Stimulated activated CD4-positive, alpha-beta T cell treated with anti-CD3 and anti-CD28 coated beads, Interleukin-2, amount 100 ng/mL, for 24 hours (primary cell): ENCODE measurements at places on chromosomes 16 and 17.

DNA sequence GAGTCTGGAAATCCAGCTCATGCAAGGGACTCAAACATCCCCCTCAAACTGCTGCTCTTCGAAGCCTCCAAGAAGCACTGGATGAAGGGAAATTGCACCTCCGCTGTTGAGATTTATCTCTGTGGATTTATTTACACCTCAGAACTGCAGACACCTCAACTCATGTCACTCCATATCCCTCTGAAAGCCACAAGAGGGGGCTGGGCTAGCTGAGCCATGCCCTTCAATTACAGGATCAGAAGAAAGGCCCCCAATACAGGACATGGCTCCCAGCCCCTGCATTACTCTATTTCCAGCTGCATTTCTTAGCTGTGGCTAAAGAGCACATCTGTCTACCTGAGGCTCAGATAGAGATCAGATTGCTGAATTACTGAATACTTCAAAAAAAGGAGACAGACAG, 103.1 kb upstream of the DYNLRB2 start:
- no peak for DNase-seq

- no peak for DNase-seq
These were observed 920 bp upstream of the ZCCHC14 start for GRCh38 chr16:87493608-87494280.

DNA sequence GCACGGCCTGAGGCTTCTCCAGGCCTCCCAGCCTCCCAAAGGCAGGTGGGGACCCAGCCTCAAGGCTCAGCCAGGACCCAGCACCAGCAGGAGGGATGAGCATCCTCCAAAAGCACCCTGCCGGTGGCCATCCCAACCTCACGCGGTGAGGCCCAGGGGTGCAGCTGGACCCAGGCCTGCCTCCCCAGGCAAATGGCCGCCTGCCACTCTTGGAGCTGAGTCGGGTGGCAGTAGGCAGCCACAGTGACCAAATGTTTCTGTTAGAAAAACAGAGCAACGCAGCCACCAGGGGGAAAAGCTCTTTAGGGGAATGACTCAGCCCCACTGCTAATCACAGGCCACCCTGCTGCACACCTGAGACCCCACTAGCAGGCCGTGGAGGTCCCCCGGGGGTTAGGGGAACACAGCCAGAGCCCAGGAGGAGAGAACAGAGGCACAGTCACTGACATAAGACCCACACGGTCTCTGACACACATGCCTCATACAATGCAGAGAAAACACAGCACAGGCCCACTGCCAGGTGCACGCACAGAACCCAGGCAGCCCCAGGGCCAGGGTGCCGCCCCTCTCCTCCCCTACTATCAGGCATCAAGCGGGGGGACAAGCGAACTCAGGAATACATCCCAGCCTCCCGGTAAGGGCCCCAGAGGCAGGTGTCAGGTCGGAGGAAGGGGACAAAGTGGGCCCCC, 12.4 kb downstream of the BCAR1 start:
- DNase-seq = no peak

DNA sequence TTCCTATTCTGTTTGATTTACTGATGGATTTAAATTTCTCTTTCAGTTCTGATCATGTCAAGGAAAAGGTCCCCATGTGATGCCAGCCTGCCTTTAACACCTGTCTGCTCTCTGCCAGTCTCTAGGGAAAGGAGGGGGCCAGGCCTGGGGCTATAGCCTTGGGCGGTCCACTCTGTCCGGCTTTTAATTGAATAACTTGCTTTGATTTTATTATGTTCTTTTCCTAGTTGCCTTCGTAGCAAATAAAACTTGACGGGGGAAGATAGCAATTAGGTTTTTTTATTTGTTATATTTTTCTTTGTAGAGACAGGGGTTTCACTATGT, 47.6 kb downstream of the ABAT start:
- no peak for DNase-seq

DNA sequence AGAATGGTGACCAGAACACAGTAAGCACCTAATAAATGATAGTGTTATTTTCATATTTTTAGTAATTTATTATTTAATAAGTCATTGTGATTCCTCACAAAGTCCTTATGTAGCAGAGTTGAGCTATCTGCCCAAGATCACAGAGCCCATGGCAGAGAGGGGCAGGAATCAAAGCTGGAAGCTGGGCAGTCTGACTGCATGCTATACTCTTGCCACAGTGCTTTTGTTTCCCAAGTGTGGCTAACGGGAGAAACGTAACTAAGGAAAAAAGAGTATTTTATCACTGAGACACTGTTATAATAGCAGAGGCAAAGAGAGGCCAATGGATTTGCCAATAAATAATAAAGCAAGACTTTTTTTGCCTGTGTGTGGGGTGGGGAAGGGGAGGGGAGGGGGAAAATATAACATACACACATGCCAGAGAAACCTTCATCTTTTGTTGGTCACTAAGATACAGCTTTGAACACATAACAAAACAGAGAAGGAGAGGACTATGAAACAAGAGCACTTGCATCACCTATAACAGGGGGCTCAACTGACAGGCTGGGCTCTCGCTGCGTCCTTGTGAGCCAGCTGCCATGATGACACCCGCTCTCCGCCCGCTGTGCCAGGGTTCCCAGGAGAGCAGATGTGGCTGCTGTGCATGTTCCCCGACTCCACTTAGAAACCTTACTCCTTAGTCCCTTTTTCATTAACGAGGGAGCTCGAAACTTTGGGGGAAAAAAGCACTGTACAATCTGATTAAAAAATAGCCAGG, 10.1 kb downstream of the CSNK2A2 start:
- DNase-seq = no peak

GRCh38 chr16:77784441-77785372, 3.7 kb upstream of the VAT1L start:
- DNase-seq = no peak

DNA sequence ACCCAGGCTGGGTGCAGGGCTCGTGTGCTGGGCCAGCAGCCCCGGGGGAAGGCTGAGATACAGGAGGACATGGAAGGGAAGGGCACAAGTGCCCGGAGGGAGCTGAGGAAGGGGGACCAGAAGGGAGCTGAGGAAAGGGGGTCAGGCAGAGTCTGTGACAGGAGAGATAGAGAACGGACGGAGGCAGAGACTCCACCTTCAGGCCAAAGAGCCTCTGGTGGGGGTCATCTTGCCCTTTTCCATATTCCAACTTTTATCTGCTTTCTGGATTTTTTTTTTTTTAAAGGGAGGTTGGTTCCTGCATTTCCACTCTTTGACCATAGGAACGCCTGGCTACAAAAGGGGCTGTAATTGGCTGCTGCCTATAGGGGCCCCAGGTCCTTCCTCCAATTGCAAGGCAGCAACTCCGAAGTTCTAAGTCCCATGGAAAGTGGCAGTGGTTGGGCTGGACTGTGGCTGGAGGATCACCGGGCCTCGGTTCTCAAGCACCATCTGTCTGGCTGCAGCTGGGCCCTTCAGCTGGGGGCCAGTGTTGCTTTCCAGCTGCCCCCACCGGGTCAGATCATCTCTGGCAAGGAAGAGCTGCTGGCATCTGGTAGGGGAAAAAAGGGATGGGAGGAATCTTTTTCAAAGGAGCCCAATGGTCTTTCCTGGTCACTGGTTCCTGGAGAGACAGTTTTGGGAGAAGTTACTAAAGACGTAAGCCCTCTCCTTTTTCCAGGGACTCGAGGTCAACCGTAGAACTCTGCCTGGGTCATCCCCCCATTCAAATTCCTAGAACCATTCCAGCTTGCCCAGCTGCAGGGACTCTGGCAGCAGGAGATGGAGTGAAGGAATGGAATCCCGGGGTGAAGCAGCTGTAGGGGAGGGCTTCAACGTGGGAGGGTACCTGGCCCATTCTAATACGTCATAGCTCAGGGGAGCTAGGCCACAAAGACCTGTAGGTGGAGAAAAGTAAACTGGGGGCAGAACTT, 13.1 kb upstream of the MRPS23 start:
- no peak for DNase-seq

DNA sequence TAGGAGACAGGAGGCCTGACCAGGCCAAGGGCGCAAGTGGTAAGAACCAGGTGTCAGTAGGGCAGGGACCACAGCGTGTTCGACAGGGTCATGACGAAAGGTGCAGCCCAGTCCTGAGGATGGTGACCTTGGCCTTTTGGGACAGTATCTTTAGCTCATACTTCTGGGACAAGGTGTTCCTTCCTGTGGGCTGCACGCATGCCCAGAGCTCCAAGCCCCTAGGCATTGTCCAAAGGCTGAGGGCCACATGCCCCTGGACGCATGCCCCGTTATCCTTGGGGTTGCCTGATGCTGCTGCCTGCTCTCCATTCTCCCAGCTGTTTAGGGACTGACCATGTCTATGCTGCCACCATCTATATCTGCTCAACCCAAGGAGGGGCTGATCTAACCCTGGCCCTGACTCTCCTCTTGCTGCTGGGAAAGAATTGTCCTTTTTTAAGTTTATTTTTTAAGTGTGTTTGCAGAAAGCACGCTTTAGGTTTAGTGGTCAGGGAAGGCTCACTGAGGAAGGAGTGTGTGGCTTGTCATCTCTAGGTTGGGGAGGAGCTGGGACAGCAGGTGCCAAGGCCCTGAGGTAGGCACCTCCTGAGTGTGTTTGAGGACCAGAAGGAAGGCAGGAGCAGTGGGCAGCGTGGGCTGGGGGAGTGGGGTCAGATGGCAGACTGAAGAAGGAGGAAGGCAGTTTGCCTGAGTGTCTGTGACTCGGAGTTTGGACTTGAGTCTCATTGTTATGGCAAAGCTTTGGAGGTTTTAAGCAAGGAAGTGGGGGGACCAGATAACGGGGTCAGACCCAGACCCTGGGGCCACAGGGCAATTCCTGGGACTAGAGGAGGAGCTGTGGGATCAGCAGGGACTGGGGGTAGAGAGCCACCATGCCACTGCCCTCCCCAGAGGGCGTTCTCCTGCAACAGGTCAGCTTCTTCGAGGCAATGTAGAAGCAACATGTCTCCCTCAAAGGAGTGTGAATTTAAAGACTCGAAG, 15.1 kb upstream of the CBX4 start:
- no peak for DNase-seq

DNA sequence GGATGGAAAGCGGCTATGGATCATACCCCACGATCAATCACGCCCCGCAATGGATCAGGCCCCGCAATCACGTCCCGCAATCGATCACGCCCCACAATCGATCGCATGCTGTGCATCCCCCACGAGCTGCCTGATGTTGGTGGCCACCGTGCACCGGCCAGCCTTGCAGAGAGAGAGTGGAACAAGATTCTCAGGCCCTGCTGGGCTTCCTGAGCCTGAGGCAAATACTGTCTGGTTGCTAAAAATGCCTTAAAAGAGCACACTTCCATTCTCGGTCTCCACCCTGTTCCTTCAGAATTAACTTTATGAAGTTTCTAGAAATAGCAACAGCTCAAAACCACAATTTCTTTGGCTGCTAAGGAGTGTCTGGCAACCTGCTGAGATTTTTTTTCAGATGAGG, 81.5 kb downstream of the VPS53 start:
- DNase-seq = no peak

GRCh38 chr16:50696575-50697420, 3.4 kb downstream of the NOD2 start:
- peak; percentile 66 for DNase-seq

DNA sequence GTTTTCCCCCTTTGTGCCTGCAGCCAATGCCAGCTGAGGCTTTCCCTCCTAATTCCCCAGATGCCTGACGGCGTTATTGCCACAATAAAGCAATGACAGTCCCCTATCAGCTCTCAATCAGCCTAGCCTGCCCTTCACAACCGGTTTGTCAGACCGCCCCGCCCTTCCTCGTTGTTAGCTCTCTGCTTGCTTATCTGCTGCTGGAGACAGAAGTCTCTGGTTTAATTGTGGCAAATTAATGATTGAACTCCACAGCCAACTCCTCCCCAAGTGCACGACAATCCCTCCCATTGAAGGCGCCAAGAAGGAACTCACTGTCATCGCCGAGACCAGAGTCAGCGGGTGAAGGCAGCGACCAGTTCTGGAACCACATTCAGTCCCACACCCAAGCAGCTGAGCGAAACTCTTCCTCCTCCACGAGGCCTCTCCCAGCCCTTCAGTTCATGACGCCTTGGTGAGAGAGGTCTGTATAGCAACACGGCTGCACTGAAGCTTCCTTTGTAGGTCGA, 474.4 kb downstream of the SLC39A11 start:
- DNase-seq = peak; percentile 22

DNA sequence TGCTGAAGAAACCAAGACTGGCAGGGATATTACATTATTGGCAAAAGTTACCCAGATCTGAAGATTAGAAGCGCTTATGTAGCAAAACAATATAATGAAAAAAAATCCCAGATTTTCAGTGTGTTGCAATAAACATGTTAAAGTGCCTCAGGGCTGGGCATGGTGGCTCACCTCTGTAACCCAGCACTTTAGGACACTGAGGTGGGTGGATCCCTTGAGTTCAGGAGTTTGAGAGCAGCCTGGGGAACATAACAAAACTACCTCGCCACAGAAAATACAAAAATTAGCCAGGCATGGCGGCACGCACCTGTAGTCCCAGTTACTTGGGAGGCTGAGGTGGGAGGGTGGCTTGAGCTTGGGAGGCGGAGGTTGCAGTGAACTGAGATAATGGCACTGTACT, 6.8 kb downstream of the ZNF207 start:
- no peak for DNase-seq

DNA sequence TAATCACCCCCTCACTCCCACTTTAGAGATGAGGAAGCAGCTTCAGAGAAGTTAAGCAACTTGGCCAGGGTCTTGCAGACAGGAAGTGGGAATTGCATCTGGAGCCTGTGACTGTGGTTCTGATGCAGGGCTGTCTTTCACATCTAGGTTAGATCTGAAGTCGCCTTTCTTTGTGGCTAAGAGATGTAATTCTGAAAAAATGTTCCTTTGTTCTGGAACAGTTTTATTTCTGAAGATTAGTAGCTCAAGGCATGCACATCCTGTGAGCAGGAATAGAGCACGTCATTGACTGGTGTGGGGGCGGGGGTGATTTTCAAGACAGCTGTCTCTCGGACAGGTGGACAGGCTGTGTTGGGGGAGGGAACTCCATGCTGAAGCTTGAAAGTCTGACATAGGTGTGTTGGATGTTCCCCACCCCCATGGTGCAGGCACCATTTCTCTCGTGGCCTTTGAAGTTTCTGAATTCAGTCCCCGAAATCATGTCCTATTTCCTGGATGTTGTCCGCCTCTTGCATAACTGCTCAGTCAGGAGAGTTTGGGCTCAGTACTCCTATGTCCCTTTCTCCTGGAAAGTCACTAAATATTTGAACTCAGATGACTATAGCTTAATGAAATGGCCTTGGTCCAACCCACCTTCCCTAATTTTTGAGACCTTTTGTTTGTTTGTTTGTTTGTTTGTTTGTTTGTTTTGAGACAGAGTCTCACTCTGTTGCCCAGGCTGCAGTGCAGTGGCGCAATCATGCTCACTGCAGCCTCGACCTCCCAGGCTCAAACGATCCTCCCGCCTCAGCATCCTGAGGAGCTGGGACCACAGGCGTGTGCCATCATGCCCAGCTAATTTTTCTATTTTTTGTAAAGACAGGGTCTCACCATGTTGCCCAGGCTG, 21.0 kb upstream of the HERPUD1 start:
- DNase-seq = peak; percentile 55

- no peak for DNase-seq
These were observed 12.8 kb upstream of the ZNF23 start for GRCh38 chr16:71474864-71475263.

DNA sequence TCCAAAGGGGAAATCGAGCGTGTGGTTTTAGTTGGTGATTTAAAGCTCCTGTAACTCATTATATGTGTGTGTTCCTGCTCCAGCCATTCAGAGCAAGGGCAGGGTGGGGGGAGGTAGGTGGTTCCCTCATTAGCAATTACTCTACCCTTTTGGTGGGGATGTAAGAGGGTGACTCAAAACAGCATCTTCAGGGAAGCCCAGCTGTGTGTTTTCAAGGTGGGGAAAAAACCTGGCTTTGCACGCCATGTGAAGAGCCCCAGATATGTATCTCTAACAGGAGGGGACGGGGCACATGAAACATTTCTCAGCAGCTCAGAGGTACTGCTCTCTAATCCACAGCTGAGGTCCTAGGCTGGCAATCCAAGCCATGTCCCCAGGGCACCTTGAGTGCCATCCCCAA, 241.3 kb upstream of the ZFHX3 start:
- no peak for DNase-seq

GRCh38 chr17:29331075-29331707, 37.2 kb upstream of the NUFIP2 start:
- no peak for DNase-seq
